ENCODE measurements at places on chromosomes 6 and 20.

- no peak overlapping the region for H3K27ac ChIP-seq
- DNase-seq: no peak
- H3K27me3 ChIP-seq: no peaks in the 10 kb centered on the region
- no peak overlapping the region for H3K4me3 ChIP-seq
- no peaks in the 10 kb centered on the region for H3K4me1 ChIP-seq
Measured at GRCh38 chr6:45726444-45726843, 289.2 kb downstream of the CLIC5 start.

DNA sequence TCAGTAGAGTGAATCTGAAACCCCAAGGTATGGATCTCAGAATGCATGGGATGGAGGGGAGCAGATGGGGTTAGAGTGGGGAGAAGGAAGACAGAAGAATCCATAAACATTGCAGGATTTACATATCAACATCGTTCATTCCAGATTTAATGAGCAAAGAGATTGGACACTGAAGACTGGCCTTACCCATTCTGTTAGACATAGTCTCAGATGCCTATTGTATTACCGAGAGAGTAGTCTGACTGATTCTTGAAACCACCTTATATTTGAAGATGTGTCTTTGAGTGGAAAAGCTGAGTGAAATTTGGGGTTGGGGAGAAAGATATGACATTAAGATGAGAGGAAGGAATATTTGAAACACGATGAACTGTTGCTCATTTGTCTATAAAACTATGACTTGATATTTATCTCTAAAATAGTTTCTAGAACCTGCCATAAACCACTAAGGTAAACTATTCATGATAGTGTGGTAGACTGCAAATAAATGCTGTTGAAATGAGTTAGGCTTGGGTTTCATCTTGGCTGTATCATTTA is 5.7 kb downstream of the HLA-DRA start:
- no peak overlapping the region for H3K27ac ChIP-seq
- no peak overlapping the region for H3K4me3 ChIP-seq
- no peaks in the 10 kb centered on the region for H3K27me3 ChIP-seq
- no peak for DNase-seq
- H3K36me3 ChIP-seq: no peaks in the 10 kb centered on the region

DNA sequence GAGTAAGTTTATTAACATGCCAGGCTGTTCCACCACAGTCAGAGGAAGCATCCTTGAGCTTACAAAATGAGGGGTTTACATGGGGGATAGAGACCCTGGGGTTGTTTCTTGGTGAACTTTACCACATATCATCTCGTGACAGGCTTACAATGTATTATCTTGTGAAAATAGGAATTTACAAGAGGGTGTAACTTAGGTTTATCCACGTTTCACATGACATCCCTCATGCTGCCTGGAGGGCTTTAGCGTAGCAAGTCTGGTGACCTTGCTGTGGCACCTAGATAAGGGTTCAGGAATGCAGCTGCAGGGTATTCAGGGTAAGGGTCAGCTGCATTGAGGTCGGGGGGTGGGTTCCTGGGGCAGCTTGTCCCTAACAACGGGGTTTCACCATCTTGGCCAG is 154.6 kb upstream of the ARG1 start:
- H3K27me3 ChIP-seq: no peaks in the 10 kb centered on the region
- H3K4me1 ChIP-seq: no peaks in the 10 kb centered on the region
- no peak overlapping the region for H3K27ac ChIP-seq
- H3K36me3 ChIP-seq: no peaks in the 10 kb centered on the region
- DNase-seq: no peak

DNA sequence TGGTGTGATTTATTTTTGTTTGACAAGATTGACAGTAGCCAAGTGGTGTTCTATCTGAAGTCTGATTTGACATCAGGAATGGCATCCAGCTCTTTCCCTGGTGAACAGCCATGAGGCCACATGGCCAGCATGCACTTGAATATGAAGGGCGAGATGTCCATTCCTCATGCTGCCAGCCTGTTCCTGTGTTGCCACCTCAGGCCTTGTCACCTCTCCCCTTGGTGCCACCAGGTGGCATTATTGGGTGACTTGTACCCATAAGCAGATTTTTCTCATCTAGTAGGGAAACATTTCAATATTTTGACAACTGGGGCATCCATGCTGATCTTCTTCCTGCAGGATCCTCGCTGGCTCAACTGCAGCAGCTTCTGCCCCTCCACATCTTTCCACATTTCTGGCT is 199.1 kb downstream of the ERMARD start:
- H3K4me3 ChIP-seq: no peak overlapping the region
- H3K27ac ChIP-seq: no peak overlapping the region
- H3K27me3 ChIP-seq: no peaks in the 10 kb centered on the region
- H3K36me3 ChIP-seq: no peaks in the 10 kb centered on the region

DNA sequence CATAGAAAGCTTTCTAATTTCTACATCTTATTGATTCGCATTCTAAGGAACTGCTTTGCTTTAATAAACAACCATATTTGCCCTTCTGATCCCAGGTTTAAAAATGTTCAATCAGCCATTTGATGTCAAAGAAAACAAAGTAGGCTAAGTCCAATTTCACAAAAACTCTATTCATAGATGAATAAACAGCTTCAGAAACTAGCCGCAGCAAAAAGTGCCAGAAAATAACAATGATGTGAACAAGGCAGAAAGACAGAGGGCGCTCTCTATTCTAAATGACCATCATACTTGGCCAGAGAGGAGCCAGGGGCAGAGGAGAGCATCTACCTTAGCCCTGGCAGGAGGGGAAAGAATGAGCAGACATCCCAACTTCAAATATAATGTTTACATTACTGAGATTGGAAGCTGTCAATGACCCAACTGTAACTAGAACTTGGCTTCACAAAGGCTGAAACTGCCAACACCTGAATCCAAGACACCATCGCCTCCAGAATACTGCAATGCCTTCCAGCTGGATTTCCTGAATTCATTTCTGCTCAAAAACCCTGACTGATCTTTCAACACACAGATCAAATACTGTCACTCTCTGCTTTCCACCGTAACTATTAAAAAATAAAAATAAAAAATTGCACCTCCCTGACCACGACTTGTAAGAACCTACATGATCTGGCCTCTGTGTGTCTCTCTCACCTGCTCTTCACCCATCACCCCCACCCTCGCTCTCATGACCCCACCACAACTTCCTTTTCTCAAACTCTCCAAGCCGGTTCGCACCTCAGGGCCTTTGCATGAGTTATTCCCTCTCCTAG is 9.5 kb downstream of the CNKSR3 start:
- H3K36me3 ChIP-seq: no peaks in the 10 kb centered on the region
- no peak overlapping the region for H3K27ac ChIP-seq
- H3K27me3 ChIP-seq: no peaks in the 10 kb centered on the region

DNA sequence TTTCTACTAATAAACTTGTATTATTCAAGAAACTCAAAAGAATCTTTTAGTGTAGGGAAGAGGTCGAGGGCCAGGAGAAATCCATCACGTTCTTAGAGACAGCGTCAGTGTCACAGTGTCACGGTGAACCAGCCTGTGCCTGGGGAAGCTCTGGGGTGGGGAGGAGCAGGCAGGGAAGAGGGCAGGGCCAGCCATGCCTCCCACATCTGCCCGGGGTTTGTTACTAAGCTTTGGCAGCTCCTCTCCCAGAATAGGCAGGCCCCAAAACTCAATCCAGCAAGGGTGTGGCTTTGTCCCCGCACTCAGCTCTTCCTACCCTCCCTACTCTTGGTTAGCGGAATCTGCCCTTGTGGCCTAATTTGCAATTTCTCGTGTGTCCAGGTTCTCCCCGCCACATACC is 72.9 kb downstream of the TCP11 start:
- H3K36me3 ChIP-seq: no peaks in the 10 kb centered on the region
- no peak overlapping the region for H3K27ac ChIP-seq
- H3K27me3 ChIP-seq: no peaks in the 10 kb centered on the region
- DNase-seq: no peak
- H3K4me3 ChIP-seq: no peak overlapping the region

- no peak overlapping the region for H3K4me3 ChIP-seq
- H3K27me3 ChIP-seq: no peaks in the 10 kb centered on the region
- DNase-seq: no peak
- H3K4me1 ChIP-seq: no peaks in the 10 kb centered on the region
- no peak overlapping the region for H3K27ac ChIP-seq
Measured at GRCh38 chr6:14889188-14889587, 356.7 kb upstream of the JARID2 start.

DNA sequence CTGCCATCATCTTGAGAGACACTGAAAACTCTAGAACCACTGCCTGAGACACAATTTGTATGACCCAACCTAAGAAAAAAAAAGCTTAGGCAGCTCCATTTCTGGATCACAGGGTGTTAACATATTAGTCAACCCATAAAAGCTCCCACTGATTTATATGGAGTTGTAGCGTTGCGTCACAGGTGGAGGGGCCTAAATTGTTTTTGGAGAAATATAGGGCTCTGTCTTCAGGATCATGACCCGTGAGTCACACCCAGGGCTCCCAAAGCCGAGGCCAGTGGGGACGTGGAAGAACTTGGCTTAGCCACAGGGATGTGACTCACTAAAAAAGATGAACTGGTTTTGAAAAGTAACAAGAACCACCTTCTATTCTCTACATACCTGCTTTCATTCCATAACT is 116.5 kb upstream of the BMP2 start:
- no peaks in the 10 kb centered on the region for H3K36me3 ChIP-seq
- H3K4me3 ChIP-seq: no peak overlapping the region
- no peak for DNase-seq
- H3K27ac ChIP-seq: no peak overlapping the region

DNA sequence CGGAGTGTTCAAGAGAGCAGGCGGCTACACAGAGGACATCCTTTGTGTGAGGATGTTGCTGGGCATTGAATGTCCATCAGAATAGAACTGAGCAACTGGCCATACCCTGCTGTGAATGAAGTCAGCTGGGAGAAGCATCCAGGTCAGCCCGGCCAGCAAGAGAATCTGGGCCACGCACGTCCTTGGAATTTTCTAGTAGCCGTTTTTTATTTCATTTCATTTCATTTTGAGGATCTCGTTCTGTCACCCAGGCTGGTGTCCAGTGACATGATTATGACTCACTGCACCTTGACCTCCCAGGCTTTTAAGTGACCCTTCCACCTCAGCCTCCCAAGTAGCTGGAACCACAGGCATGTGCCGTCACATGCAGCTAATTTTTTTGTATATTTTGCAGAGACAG is 97.9 kb downstream of the SSR1 start:
- DNase-seq: no peak
- H3K27ac ChIP-seq: no peak overlapping the region
- H3K36me3 ChIP-seq: no peaks in the 10 kb centered on the region
- H3K27me3 ChIP-seq: no peaks in the 10 kb centered on the region

DNA sequence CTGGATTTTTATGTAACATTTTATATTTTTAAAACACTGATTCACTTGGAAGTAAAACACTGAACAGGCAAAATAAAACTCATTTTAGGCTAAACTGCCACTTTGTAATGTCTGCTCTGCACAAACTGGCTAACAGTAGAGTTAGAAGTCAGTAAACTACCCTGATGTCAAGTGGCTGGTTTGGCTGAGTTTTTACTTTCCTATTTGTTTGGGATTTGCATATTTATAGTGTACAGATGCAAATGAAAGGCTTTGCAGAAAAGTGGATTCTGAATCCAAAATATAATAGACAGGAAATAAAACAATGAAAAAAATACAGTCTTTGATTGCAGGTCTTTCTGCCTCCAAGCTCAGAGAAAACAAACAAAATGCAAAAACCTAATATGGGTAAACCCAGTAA is 213.1 kb downstream of the CDH26 start:
- no peaks in the 10 kb centered on the region for H3K36me3 ChIP-seq
- H3K27me3 ChIP-seq: no peaks in the 10 kb centered on the region
- no peak overlapping the region for H3K27ac ChIP-seq
- H3K4me1 ChIP-seq: no peaks in the 10 kb centered on the region

DNA sequence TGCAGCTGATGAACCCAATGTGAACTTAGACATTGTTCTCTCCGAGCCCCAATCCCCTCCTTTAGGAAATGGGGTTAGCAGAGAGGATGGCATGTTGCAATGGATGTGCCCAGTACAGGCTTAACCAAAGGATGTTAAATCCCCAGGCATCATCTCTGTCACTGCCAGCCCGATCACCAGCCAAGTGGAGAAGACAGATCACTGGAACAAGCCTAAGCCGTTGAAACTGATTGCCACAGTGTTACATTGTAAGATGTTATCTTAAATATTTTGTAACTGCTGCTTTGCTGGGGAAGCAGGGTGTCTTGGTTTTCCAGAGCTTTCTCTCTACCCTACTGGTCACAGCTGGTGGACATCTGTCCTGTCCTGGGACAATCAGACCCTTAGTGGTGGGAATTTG is 783.4 kb upstream of the CHD6 start:
- no peaks in the 10 kb centered on the region for H3K4me1 ChIP-seq
- no peak overlapping the region for H3K27ac ChIP-seq
- H3K27me3 ChIP-seq: no peaks in the 10 kb centered on the region
- no peaks in the 10 kb centered on the region for H3K36me3 ChIP-seq

GRCh38 chr20:59764037-59764436 is 159.7 kb downstream of the PHACTR3 start:
- no peaks in the 10 kb centered on the region for H3K36me3 ChIP-seq
- no peak overlapping the region for H3K4me3 ChIP-seq
- no peaks in the 10 kb centered on the region for H3K4me1 ChIP-seq
- no peak for DNase-seq

GRCh38 chr6:16687045-16687444 is 74.2 kb downstream of the ATXN1 start:
- no peak for DNase-seq
- no peak overlapping the region for H3K4me3 ChIP-seq
- no peak overlapping the region for H3K27ac ChIP-seq

- no peaks in the 10 kb centered on the region for H3K4me1 ChIP-seq
- no peak for DNase-seq
- H3K27ac ChIP-seq: no peak overlapping the region
- no peak overlapping the region for H3K4me3 ChIP-seq
- H3K27me3 ChIP-seq: no peaks in the 10 kb centered on the region
Measured at GRCh38 chr6:90008189-90008907, 114.1 kb downstream of the GJA10 start.

DNA sequence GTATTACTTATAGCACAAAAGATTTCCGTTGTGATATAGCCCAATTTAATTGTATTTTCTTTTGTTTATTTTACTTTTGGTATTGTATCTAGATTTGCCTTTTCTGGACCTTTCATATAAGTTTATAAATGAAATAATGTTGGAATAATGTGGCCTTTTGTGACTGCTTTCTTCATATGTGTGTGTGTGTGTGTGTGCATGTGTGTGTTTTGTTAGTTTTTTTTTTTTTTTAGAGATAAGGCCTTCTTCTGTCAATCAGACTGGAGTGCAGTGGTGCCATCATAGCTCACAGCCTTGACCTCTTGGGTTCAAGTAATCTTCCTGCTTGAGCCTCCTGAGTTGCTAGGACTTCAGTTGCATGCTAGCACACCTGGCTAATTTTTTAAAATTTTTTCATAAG is 37.8 kb upstream of the ASXL1 start:
- H3K4me1 ChIP-seq: no peaks in the 10 kb centered on the region
- DNase-seq: no peak
- no peak overlapping the region for H3K27ac ChIP-seq
- H3K4me3 ChIP-seq: no peak overlapping the region
- no peaks in the 10 kb centered on the region for H3K27me3 ChIP-seq

GRCh38 chr20:17169585-17170136 is 57.2 kb upstream of the PCSK2 start:
- H3K36me3 ChIP-seq: no peaks in the 10 kb centered on the region
- H3K27ac ChIP-seq: no peak overlapping the region
- DNase-seq: no peak

Measured in breast epithelium (tissue), 4 donors.